Mesothelial cell of epicardium (in vitro differentiated cells): ENCODE measurements at places on chromosomes 16 and 17. TPM values are rescaled to one million over a fixed set of nuclear protein-coding genes. Genes with fewer than 3 reads are reported as not detected.

GRCh38 chr16:69711115-69711740 lies 15.1 kb downstream of the NQO1 start:
- no peak for DNase-seq

GRCh38 chr17:21152731-21153130 lies 26.0 kb downstream of the DHRS7B start:
- no peak for DNase-seq

GRCh38 chr16:8795091-8795490 lies 2.3 kb downstream of the TMEM186 start:
- no peak for DNase-seq

DNA sequence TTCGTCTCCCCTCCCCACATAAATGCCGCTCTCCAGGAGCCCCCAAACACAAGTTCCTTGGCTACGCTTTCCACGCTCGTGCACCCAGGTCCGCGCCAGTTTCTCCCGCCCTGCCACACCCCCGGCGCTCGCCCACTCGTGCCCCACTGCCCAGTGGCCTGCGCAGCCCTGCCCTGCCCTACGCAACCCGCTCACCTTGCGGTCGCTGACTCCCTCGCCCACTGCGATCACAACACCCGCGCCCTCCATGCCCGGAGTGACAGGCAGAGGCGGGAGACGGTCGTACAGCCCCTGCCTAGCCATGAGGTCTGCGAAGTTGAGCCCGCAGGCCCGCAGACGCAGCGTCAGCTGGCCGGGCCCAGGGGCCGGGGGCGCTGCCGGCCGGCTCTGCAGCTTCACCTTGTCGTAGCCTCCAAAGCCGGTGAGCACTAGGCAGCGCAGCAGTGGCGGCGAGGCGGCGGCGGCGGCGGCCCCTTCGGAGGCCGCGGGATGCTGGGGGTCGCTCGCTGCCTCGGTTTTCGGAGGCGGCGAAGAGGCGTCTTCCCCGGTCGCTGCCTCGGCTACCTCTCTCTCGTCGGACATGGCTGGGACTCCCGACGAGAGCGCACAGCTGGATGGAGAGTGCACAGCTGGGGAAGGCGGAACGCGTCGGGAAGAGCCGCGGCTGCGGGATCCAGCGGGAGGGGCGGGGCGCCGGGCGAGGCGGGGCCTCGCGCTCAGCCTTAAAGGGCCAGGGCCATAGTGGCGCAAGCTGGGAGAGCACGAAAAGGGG lies at the start of gene VAT1:
Gene VAT1 (minus strand): TSS at position 645 of the 772 bp plus-strand sequence. CDS start 63 bp downstream, at position 582.
- peak; percentile 77 for DNase-seq

GRCh38 chr16:66254751-66255150 lies 111.7 kb upstream of the CDH5 start:
- no peak for DNase-seq

DNA sequence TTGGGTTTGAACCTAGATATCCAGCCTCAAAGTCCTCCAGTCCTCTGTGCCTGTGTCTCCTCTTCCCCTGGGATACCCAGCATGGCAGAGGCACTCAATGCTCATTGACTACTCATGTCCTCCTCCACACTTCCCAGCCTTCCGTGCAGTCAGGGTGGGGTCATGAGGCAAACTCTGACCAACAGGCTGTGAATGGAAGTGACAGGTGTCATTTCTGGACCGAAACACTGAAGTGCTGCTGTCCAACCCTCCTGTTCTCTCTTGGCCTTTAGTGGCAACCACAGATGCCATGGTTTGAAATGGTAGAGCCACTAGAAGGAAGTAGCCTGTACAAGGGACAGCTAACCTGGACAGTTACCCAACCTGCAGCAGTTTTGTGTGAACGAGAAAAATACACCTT lies 46.7 kb upstream of the MAP3K14 start:
- DNase-seq = no peak

DNA sequence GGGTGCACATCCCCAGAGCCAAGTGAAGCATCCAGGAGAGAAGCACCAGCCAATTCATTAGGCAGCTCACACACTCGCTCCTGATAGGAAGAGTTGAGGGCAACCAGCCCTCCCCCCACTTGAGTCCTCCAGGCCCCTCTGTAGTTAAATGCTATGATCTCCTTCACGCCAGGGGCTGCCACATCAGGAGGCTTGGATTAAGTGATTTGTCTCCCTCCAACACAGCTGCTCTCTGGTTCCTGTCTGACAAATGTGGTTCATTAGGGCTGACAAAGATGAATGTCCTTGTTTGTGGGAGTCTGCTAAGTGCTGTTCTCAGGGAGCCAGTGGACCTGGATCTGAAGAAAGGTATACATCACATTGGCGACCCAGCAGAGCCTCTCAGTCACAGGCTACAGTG lies 94.5 kb upstream of the WSCD1 start:
- no peak for DNase-seq

DNA sequence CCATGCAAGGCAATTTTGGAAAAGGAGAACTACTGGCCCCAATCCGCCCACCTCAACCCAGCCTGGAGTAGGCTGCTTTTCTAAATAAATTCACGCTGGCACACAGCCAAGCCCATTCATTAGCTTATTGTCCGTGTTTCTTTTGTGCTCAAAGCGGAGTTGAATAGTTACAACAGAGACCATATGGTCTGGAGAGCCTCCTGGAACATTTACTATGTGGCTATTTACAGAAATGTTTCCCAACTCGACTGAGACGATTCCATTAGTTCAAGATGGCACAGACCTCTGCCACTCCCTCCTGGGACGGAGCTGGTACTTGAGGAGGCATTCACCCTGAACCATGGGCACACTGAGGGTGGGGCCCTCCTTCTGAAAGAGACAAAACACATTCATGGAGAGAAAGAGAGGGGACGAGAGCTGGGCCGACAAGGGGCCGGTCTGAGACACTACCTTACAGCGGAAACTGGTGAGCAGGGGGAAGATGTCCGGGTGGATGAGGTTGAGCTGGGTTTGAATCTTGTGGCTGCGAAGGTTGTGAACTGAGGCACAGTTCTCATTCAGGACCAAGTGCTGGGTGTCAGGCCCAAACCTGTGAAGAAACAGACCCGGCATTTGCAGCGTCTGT lies 15.7 kb downstream of the ELAC2 start:
- DNase-seq = no peak

DNA sequence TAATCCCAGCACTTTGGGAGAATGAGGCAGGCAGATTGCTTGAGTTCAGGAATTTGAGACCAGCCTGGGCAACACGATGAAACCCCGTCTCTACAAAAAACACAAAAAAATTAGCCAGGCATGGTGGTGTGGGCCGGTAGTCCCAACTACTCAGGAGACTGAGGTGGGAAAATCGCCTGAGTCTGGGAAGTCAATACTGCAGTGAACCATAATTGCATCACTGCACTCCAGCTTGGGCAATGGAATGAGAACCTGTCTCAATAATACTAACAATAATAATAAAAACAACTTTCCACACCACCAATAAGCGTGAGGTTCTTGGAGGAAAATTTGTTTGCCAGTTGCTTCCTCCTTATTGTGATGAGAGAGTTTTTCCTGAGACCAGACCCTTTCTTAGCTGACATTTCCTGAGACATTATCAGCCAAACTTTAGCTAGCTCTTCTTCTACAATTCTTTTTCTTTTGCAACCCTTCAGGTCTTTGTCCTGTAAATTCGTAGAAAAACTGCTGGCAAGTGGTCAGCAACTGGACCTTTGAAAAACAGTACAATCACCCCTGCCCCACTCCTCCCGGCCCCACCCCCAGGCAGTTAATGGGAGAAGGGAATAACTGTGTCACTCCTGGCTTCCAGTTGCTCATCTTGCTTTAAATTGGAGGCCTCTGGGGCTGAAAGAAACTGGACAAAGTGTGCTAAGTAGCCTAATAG lies 3.5 kb upstream of the EZH1 start:
- no peak for DNase-seq

DNA sequence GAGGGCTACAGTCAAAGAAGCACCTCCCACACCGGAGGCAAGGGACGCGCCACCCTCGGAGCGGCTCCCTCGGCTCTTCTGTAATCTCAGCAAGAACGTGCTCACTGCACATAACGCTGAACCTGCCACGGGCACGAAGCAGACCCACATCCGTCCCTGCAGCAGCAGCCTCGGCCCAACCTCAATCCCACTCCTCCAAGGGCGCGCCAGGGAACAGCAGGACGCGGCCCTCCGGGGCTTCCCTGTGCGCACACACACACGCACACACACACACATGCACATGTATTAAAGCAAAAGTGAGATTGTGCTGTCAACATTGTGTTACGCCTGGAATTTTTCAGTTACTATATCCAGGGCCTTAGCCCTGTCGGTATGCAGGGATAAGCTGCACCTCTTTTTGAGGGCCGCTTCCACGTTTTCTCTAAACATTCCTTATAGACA lies 54.0 kb downstream of the TBC1D16 start:
- DNase-seq = peak; percentile 12

GRCh38 chr16:50841081-50841886 lies 99.4 kb downstream of the CYLD start:
- no peak for DNase-seq

DNA sequence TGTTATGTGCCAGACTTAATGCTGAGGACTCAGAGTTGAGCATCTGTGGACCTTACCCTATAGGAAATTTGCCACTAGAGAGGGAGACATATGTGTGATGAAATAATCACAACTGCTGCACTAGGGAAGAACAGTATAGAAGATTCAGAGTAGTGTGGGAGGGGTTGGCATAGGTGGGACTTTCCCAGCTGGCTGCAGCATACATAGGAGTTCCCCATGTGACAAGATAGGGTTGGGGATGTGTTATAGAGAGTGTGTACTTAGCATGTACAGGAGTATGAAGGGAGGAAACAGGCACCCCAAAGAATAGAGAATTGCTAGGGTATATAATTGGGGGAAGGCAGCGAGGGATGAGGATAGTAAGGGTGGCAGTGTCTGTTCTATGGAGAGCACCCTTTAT lies 2.9 kb downstream of the NUP93 start:
- DNase-seq = no peak

DNA sequence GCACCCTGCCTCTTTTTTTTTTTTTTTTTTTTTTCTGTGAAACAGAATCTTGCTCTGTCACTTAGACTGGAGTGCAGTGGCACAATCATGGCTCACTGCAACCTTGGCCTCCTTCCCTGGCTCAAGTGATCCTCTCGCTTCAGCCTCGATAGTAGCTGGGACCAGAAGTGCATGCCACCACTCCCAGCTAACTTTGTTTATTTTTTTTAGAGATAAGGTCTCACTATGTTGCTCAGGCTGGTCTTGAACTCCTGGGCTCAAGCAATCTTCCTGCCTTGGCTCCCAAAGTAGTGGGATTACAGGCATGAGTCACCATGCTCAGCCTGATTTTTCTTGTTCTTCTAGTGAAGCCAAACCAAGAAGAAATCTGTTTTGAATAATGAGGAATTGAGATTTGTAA lies 25.0 kb downstream of the CDK12 start:
- no peak for DNase-seq

DNA sequence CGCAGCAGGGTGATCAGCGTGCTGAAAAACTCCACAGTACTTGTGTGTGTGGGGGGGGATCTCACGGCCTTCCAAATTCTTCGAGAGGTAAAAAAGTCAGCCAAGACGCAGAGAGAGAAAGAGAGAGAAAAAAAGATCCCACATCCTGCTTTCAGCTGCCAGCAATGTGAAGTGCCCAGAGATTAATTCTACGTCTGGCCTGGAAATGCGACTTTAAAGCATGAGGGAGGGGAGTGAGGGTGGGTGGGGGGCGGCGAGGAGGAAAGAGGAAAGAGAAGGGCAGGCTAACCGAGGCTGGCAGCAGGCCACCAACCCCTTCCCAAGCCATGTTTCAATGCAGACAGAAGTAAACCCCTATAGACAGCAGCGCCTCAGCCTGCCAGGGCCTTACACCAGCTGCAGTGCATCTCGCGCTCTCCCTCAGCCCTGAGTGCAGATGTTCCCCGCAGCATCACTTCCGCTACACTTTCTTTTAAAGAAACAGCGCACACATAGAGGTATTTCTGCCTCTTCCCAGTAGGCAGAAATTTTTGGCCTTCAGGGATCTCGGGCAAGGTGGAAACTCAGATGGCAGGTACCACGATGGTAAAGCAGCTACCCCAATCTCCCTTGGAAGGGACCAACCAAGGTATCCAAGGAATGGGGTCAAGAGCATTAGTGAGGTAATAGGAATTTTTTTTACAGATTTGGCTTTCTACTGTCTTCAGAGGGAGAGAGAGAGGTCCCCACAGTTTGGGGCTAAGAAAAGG lies 87.8 kb downstream of the SMG6 start:
- DNase-seq = peak; percentile 60

DNA sequence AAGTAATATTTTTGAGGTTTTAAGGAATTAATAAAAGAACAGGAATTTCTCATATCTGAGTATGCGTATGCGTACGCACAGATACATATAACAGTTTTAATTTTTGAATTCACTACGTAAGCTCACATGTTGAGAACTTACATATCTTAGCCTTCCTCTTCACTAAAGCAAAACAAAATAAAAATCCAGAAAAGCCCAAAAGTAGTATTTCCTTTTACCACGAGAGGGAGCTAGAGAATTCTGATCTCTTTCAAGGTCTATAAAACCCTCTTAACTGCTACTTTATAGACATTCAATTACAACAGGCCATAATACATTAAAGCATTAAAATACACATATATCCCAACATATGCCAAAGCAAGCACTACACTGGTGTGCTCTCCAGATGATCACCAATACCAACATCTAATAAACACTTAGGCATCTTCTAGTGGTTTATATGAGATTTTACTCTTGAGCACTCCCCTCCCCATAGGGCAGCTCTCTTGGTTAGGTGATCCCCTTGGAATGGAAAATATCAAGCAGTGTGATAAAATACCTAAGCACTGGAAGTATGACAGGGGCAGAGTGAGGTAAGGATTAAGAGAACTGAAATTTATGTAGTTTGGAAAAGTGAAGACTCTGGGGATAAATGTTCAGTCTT lies 94.0 kb downstream of the SKAP1 start:
- no peak for DNase-seq

- DNase-seq = no peak
These were observed 34.7 kb upstream of the AKAP1 start for GRCh38 chr17:57050306-57050705.

GRCh38 chr17:17186051-17186450 lies 20.1 kb downstream of the PLD6 start:
- DNase-seq = no peak

GRCh38 chr17:7478276-7479212 lies 887 bp downstream of the ZBTB4 start:
- DNase-seq = no peak

NUPR1 gene
- total RNA-seq = 12.3 to 13.9 TPM (median 13.3 TPM) in 3 replicates

SLC47A1 gene
- 5.5 to 9.2 TPM (median 5.9 TPM) in 3 replicates for total RNA-seq

TERB1 gene
- 0.18 to 0.49 TPM (median 0.34 TPM) in 3 replicates for total RNA-seq

GFAP gene
- not detected in 3 replicates for total RNA-seq

NPIPB9 gene
- total RNA-seq = 3.6 to 5.2 TPM (median 4.3 TPM) in 3 replicates

TP53TG3C gene
- total RNA-seq = not detected in 3 replicates

DHRS7C gene
- not detected in 3 replicates for total RNA-seq

ADGRG3 gene
- 0.38 TPM in 1 of 3 replicates, not detected in the others for total RNA-seq

C17orf67 gene
- total RNA-seq = 3.5 to 3.9 TPM (median 3.8 TPM) in 3 replicates

SOCS7 gene
- total RNA-seq = 31.6 to 33.6 TPM (median 32.9 TPM) in 3 replicates

TRIM47 gene
- 2.8 to 3.1 TPM (median 2.9 TPM) in 3 replicates for total RNA-seq
